ENCODE measurements at places on chromosomes 3 and 15.

DNA sequence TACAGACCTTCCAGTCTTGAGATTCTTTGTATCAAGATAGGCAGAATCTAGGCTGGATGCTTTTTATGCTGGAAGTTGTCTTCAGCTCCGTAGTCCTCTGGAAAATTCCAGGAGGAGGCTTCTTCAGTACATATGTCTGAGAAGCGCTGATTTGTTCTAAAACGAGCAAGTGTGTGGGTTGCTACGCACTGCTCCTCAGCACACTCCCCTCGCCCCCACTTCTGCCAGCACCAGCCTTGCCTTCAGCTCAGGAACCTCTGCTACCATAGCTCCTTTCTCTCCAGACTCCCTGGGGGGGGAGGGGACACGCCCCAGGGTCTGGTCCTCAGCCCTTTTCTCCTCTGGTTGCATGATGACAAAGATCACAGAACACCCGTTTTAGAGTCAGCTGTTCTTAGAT is 75.5 kb upstream of the TRA2B start:
- no peak for DNase-seq

GRCh38 chr3:183532620-183533411 is 22.7 kb downstream of the KLHL6 start:
- no peak for DNase-seq

- DNase-seq: no peak
These were observed 562.8 kb downstream of the NR2F2 start for GRCh38 chr15:96893159-96893906.

DNA sequence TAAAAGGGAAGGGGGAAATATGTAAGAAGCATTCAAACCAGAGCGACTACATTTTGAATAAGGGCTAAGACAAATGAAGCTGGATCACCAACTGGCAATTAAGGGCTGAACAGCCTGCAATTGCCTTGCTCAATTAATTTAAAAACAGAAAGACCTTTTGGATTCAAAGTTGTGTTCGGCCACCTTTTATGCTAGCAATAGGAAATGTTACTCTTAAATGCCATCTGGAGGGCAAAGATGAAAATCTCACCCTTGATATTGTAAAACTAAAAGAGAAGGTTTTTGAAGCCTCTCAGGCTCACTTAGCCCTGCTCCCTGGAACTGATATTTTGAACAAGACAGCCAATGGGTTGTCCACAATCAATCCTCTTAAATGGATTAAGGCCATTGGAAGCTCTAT is 44.2 kb downstream of the ACAD9 start:
- DNase-seq: no peak

DNA sequence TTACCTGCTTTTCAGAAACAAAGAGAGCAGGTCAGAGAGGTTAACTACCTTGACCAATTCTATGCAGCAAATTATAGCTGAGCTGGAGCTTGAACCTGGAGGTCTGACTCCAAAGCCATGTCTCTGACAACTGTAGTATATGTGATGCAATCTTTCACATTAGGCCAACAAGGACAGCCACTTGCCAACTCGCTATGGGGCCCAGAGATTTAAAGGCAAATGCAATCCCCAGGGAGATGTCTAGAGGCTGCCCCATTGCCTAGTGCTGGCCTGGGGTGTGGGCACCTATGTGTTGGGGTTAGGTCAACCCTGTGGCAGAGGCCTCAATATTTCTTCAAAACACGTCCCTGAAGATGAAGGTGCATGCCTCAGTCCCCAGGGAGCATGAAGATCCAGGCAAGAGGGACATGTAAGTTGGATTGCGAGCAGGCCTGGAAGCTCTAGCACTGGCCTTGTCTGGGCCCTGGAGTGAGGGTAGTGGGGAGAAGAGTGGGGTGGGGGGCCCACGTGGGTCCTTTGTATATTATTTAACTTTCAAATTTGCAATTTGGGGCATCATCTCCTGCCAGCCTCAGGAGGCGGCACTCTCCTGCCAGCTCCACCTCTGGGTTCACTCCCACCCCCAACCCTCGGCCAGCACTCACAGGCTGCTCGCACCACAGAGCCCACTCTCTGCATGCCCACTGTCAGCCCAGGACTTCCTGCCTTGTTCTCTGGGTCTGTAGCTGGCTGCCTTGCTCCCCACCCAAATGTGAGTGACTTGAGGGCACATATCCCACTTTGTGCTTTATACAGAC is 64.3 kb downstream of the SLC12A8 start:
- DNase-seq: no peak

- no peak for DNase-seq
These were observed 53.6 kb upstream of the AP4E1 start for GRCh38 chr15:50854601-50855490.

GRCh38 chr15:36841193-36841592 is 259.2 kb downstream of the MEIS2 start:
- no peak for DNase-seq

GRCh38 chr15:80547264-80547663 is 143.1 kb downstream of the ARNT2 start:
- DNase-seq: no peak

DNA sequence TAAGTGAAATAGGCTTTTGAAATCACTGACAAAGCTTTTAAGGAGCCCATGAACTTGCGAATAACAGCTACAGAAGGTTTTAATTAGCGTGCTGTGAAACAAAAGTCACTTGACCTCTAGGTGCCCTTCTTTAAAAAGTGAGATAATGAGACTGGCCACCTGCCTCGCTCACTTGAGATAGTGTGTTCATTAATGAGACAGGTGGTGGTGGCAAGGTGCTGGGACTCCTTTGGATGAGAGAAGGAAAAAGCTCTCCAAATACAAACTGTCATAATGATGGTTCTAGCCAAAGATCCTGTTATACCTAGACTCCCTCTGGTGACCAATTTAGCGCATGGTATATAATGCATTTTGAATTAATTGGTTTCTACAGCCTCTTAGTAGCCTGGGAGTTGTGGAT is 22.7 kb upstream of the IREB2 start:
- DNase-seq: no peak

DNA sequence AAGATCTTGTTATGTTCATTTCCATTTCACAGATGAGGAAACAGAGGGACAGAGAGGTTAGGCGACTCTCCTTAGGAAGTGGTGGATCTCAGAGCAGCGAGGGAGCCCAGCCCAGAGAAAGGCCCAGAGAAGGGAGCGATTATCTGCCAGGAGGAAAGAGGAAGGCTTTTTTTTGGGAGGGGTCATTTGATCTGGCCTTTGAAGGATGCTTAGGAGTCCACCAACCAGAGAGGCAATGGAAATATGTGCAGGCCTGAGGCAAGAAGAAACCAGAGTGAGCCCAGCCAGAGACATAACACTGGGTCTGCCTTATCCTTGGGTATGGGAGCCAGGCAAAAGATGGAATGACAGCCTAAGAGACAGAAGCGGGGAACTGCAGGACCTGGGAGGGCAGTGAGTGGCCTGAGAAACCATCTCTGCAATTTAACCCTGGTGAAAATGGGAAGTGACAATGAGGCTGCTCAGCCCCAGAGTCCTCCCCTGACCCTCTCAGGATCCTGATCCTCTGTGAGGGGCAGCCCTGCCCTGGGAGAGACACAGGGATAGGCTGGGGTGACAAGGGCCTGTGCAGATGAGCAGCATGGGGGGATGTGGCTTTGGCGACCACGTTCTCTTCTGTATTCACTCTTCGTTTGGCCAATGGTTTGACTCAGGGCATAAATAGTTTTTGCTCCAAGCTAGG is 163.2 kb downstream of the WNT7A start:
- no peak for DNase-seq

DNA sequence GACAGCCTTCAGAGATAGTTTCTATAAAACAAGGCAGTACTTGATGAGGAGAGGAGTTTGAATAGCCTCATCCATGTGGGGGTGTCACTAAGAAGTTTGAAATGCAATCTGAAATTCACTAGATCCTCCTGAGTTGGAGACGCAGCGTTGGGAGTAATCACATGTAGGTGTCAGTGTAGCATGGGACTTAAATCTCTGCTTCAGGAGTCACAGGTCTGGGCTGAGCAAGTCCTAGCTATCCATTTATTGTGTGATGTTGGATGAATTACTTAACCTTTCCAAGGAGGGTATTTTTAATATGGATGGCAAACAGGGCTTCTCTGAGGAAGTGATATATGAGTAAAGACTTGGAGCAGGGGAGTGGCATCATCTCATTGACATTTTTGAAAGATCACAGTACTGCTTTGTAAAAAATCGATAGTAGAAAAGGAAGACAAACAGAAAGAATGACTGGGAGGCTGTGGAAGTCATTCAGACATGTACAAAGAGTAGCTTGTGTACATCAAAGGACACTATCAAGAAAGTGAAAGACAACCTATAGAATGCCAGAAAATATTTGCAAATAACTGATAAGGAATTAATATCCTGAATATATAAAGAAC is 17.1 kb downstream of the CP start:
- DNase-seq: no peak

DNA sequence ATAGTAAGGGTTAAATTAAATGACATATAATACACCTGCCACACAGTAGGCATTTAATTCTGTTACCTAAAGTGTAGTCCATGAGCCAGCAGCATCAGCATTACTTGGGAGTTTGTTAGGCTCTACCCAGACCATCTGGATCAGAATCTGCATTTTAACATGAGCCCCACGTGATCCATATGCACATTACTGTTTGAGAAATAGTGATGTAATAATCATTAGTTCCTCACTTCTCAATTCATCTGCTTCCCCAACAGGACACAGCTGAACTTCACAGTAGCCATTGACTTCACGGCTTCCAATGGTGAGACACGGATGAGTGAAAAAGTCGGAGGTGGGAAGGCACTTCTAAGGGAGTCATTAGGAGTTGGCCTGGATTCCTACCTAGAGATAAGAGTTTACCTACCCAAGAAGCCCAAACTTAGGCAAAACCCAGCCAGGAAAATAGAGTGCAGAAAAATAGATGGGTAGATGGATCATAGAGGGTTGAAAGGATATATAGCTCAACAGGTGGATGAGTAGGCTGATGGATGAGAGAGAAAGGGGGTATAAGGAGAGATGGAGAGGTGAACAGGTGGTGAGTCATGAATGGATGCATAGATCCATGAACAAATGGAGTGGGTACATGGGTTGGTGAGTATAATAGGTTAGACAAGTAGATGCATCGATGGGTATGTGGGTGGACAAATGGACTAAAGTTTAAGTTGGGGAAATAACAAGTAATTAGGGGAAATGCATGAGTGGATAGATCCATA is 13.3 kb downstream of the CPNE9 start:
- no peak for DNase-seq

GRCh38 chr3:146559388-146559787 is 15.0 kb upstream of the PLSCR1 start:
- no peak for DNase-seq

- no peak for DNase-seq
These were observed 64.1 kb upstream of the SLC6A1 start for GRCh38 chr3:10928407-10928960.

DNA sequence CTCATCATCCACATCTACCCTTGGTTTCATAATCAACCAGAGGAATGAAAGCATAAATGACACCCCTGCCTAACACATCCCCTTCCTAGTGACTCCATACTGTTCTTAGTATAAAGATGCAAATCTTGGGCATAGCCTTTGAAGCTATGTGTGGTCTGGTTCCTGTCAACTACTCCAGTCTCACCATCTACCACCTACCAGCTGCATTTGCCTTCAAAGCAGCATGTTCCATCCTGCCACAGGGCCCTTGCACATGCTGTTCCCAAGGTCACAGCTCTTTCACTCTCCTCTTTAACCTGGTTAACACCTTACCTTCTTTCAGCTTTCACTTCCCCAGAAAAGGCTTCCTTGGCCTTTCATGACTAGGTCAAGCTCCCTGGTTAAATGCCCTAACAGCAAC is 62.3 kb upstream of the ARHGEF3 start:
- no peak for DNase-seq

GRCh38 chr3:181292984-181293383 is 303.4 kb upstream of the DNAJC19 start:
- DNase-seq: no peak

GRCh38 chr15:67548862-67549651 is 6.6 kb downstream of the MAP2K5 start:
- DNase-seq: no peak

- DNase-seq: no peak
These were observed 63.6 kb downstream of the SLC15A2 start for GRCh38 chr3:121957674-121958415.

DNA sequence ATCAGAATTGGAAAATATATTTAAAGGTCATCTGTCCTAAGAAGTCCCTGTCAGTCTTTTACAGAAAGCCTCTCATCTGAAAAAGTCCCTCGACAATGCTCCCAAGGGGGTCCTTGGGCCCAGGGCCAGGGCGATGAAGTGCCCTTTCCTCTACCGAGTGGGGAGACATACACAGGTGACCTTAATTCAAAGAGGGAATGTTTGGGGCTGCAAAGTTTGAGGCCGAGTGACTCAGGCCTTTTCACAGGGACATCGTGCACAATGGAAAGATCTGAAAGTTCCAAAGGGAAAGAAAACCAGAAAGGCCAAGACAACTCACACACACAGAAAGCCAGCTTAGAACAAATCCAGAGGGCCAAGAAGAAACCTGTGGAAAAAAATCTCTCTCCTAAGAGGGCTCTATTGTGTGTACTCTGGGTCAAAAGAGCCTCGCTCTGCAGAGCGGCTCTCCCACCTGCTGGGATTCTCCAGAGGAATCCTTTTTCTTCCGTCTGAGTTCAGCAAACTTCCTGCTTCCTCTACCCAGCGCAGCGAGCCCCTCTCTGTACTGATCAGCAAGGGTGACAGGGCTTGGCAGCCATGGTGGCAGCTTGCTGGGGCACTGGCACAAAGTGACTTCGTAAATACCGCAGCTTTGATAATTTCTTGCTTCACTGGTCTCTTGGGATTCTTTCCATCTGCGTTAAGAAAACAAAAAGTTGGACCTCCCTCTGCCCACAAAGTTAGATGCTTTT is 259.1 kb downstream of the OPA1 start:
- no peak for DNase-seq

GRCh38 chr3:178367817-178368617 is 168.2 kb upstream of the KCNMB2 start:
- no peak for DNase-seq

DNA sequence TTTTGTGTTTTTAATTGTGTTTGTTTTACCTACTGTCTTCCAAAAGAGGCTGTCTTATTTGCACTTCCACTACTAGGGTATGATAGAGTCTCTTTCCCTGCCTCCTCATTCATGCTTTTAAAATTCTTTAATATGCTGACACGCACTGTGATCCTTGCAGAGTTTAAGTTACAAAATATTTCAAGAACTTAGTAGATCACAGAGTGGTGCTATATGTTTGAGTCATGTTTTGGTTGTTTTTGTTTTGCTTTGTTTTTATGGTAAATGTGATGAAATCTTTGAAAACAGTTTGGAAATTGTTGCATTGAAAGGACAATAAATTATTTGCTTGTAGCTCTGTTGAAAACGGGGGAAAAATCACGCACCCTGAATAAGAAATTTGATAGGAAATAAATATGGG is 5.9 kb upstream of the ABHD10 start:
- no peak for DNase-seq

GRCh38 chr15:56086566-56086965 is 93.2 kb upstream of the NEDD4 start:
- DNase-seq: no peak

DNA sequence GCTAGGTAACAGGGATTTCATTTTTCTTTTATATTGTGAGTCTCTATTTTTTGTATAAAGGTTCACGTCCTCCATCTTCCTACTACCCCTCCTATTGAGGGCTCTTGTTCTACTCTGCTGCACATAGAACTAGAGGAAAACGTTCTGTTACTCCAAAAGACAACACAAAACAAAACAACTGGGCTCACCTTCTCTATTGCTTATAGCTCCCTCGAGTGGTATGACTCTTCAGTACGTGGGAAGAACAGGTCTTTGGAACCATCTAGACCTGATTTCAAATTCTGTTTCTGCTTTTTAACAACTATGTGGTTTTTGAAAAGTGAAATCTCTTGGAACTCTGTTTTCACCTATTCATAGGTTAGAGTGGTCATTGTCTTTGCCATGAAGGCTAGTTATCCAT is 515.3 kb downstream of the SOX2 start:
- DNase-seq: no peak

Measured in activated T-cell treated with anti-CD3 and anti-CD28 coated beads for 4 hours (primary cell).